ENCODE measurements at places on chromosomes 5 and 9.

DNA sequence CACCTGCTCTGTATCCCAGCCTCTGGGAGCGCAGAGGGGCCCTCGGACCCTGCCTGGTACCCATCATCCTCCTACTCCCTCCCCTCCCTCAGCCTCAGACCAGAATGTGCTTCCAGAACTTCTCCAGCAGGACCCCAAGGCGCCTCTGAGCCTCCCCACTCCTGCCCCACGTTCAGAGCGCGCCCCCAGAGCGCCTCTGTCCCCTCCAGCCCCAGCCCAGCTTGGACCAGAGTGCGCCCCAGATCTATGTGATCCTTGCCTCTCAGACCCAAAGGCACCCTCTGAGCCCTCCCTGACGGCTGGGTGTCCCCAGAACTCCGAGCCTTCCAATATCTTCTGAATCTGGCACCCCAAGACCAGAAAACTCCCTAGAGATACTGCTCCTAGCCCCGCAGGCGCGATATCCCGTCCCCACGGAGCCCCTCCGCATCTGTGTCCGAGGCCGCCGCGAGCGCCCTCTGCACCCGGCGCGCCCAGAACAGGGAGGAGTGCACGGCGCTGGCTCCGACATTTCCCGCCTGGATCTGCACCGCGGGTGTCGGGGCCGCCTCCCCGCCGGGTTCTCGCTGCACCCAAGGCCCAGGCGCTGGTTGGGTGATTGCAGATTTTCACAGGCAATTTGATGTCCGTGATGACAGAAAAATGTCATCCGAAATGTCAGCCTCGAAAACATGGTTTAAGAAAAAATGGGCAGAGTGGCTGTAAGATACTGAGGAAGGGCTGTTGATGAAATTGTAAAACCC lies 522 bp downstream of the BHMT start:
- DNase-seq, result no peak

GRCh38 chr9:132641216-132641615 lies 28.6 kb downstream of the DDX31 start:
- DNase-seq, result no peak

- DNase-seq, result no peak
Observed at GRCh38 chr9:135085830-135086546, 1.5 kb upstream of the OLFM1 start.

DNA sequence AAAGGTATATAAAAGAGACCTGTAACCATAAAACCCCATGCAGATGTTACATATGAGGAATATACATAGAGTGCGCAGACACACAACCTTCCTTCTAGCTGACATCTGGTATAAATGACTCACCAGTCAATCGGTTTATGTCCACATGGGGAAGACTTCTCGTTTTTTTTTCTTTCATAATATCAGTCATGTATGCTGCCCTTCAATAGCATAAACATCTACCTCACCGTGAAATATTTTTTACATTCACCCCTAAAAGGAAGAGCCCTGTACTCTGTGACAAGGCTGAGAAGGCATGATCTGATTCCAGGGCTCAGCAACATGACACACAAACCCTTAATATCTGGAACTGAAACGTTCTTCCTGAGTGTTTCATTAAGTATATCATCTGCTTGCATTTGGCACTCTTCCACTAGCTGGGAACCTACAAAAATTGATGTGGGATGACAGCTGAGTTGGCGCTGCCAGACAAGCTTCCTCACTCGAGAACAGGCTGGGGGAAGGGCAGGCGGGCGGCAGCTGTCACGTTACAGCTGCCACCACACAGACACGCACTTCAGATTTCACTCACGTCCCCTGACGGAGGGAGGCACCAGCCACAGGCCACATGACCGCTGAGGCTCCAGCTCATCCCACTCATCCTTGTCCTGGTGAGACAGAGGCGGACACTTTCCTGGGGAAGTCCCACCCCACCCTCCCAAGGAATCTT lies 74.2 kb downstream of the SHB start:
- DNase-seq, result no peak

GRCh38 chr5:122170620-122171019 lies 41.3 kb downstream of the ZNF474 start:
- no peak for DNase-seq

DNA sequence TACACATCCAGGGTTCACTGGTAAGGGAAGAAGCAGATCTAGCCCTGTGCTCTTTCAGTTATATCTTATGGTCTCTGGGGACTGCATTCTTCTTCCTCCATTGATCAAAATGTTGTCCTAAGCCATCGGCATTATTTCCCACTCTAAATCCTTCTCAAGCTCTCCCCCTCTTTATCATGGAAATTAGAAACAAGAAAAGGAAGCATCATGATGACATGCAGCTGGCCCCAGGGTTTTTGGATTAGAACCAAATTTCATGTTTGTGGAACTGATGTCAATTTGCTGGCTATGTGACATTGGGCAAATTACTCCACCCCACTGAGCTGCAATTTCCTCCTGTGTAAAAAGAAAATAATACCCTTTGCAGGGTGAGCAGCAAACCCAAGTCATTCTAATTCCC lies 39.5 kb downstream of the MFAP3 start:
- no peak for DNase-seq

- no peak for DNase-seq
Observed at GRCh38 chr5:52881468-52881867, 93.8 kb downstream of the ITGA1 start.

DNA sequence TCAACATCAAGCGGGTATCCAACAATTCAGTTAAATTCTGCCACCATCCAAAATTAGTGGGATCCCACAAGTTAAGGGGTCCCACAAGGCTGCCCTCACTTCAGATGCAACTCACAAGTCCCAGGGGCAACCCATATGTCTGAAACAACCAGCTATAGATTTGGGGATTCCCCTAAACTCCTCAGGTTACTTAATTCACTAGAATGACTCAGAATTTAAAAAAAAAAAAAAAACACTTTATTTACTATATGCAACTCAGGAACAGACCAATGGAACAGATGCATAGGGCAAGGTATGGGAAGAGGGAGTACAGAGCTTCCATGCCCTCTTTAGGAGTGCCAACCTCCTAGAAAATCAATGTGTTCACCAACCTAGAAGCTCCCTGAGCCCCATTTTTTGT lies 15.1 kb downstream of the AUH start:
- no peak for DNase-seq

GRCh38 chr9:78235256-78235761 lies 566 bp upstream of the CEP78 start:
- DNase-seq, result no peak
